ENCODE measurements at places on chromosomes 2 and 18.

DNA sequence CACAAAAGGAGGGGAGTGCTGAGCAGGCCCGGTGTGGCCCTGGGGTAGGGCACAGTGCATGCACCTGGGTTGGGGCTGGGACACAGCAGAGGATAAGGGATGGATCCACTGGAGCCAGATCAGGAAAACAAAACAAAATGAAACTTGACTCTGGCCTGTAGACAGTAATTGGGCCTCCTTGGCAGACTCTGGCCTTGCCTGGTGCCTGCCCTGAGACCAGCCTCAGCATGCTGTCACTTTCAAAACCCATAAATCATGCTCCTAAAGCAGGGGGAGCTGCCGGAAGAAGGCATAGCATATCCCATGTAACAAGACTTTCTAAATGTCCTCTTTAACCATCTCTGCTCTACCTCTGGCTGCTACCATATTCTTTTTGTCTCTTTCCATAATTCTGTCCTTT, 61.1 kb upstream of the IGFBP5 start:
- no peak for DNase-seq

DNA sequence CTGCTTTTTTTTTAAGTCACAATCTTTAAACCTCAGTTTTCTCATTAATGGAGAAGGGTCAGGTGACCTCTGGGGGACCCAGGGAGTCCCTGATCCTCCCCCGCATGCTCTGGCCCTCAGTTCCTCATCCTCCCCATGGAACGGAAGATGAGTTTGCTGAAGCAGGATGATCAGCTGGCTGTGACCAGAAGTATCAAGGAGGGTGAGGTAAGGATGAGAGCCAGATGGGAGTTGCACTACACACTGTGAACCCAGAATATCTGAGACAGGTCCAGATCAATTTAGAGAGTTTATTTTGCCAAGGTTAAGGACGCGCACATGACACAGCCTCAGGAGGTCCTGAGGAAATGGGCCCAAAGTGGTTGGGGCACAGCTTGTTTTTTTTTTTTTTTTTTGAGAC, 3.8 kb downstream of the CATIP start:
- no peak for DNase-seq

GRCh38 chr2:216690853-216691741, 4.3 kb downstream of the IGFBP5 start:
- DNase-seq, result peak; percentile 84

GRCh38 chr2:73295751-73296400, 2.5 kb upstream of the EGR4 start:
- no peak for DNase-seq

GRCh38 chr2:201546576-201546975, 95.0 kb downstream of the STRADB start:
- peak; percentile 13 for DNase-seq

- DNase-seq, result no peak
Measured at GRCh38 chr2:238856713-238857567, 9.1 kb downstream of the TWIST2 start.

Measured in GM03348 (cell line).